ENCODE measurements at places on chromosomes 12 and 14.

GRCh38 chr12:96828169-96828789 lies 78.8 kb upstream of the NEDD1 start:
- no peak for DNase-seq

DNA sequence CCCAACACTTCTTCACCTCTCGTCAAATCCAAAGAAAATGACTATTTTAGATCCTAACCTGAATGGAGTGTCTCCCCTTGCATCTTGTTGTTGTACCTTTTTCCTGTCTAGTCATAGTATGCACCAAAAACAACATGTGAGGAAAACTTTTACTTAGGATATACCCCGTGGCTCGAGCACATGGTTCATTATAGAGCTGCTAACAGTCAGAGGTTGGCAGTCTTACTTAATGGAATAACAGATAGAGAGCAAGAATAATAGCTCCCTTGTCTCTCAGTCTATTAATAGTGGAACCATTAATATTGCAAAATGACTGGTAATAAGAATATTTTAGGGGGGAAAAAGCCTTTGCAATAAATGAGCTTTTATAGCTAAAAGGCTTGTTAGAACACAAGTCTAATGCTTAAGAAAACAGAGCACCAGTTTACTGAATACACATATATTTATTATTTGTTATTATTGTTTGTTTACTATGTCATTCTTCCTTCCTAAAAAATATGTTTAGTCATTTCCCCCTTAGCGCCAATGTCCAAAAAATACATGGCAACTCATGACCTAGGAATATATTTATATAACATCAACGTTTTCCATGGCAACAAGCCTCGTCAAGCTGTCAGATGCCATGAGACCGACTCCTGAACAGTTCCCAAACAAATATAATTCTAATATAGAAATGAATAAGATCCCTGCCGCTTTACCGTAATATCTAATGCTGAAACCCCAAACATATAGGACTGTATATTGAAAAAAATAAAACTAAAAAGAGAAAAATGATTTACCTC lies 592.4 kb downstream of the SOX5 start:
- DNase-seq, result no peak

DNA sequence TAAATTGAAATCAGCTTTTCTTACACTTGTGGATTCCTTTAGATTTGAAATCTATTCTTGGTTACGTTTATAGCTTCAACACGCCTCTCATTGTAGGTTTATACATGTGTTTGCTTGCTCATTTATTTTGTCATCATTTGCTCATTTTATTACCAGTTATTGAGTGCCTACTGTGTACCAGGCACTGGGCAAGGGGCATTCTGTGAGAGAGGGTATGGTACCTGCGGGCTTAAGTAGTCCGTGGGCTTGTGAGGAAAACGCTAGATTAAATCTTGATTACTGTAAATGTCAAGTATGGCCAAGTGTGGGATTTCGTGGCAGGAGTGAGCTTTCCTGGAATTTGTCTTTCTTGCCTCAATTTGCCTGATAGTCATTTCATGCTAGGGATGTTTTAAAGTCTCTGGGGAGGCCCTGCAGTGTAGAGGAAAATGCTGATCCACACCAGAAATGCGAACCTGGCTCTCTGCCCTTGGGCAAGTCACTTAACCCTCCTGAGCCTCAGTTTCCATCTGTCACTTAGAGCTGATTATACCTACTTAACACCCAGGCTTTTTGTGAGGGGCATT lies 92.7 kb downstream of the CACNA1C start:
- no peak for DNase-seq

- no peak for DNase-seq
Observed at GRCh38 chr12:29492891-29493290, 4.6 kb downstream of the OVCH1 start.

GRCh38 chr12:52418576-52419110 lies 12.5 kb upstream of the KRT82 start:
- no peak for DNase-seq

- DNase-seq, result no peak
Observed at GRCh38 chr14:83556065-83556464, 1973.9 kb upstream of the FLRT2 start.

DNA sequence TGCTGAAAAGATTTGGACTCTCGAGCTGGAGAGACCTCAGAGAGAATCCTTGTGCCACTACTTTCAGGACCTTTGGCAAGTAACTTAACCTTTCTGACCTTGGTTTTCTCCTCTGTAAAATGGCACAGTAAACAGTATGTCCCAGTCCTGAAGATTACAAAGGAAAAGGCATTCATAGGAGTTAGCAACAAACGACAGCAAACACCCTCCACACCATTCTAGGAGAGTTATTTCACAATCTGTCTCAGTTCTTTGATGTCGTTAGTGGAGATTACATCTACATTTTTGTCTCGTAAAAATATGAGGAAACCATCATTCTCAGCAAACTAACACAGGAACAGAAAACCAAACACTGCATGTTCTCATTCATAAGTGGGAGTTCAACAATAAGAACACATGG lies 205.7 kb downstream of the ITPR2 start:
- DNase-seq, result no peak

DNA sequence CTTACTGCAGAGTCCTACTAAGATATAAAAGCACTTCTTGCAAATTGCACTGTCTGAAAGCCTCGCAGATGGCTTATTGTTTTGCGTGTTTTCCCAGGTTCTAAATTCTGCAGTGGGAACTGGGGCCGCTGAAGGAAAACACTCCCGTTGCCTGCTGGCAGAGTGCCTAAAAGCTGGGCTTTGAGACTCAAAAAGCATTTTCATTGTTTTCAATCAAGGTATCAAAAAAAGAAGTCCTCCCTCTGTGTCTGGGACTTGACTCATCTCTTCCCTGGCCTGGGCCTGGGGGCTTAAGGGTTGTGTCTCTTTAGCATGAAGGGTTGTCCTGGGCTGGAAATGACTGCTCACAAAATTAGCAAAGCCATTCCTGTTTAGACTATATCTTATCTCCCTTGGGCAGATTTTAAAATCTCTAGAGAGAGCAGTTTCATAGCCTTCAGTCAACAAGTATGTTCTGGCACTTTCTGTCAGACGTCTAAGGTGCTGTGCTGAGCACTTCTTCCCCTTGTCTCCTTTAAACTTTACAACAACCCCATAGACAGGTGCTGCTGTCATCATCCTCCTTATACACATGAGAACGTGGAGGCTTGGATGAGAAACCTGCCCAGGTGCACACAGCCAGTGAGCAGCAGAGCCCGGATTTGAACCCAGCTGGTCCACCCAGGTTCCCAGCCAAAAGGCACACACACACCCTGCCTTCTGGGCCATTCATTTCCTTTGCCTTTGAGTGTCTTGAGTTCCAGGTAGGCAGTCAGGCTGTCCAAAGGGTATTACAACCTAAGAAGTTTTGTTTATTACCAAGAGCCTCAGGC lies 31.1 kb downstream of the ELK3 start:
- no peak for DNase-seq

DNA sequence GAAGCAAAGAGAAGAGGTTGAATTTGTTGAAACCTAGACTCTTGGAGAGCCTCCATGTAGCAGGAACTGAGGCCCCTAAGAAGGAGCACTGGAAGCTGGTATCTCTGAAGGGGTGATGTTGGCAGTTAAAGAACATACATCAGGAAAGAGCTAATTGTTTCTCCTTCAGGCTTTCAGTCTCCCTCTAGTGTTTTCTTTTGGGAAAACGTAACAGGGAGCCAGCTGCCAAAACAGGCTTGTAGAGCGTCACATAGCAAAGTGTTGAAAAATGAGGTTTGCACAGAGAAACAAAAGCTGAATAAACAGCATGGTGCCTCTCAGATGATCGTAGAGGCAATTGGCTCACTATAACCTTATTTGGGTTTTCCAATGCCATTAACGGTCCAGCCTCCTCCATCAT lies 46.9 kb upstream of the CAND1 start:
- DNase-seq, result no peak

GRCh38 chr14:100052819-100053218 lies 12.4 kb upstream of the EVL start:
- DNase-seq, result no peak

All from activated T-cell treated with anti-CD3 and anti-CD28 coated beads, Interleukin-2, amount 50 U/mL, for 48 hours (primary cell).